Esophagus squamous epithelium (tissue), 5 donors: ENCODE measurements at places on chromosomes 12 and 14.

DNA sequence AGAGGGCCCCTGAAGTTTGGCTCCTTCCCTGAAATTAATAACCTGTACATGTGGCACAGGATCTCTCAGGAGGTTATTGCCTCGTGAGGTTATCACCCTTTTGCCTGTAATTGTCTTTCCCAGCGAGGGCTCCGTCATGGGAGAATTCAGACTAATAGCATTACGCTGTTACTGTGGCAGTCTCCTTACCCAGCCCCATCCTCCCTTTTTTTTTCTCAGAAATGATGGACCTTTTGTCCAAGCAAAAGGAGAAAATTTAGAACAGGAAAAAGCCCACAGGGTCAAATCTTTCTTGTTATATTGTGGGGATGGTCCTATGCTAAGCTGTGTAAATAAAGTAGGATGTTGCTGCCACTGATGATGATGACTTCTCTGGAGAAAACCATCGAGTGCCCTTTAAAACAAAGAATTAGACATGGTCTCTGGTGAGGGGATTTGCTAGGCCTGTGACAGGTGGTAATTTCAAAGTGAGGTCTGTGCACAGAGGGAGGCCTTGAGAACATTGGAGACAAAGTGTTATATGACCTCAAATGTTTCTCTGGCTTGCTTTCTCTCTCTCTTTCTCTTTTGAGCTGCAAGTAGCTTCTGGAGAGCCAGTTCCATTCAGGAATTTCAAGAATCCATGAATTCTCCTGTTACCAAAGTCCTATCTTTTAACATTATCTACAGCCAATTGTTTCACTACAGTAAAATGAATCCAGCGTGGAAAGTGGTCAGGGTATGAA is 357.2 kb downstream of the BMP4 start:
- DNase-seq = no peak

GRCh38 chr14:70791971-70792370 is 17.3 kb downstream of the MAP3K9 start:
- no peak for DNase-seq

DNA sequence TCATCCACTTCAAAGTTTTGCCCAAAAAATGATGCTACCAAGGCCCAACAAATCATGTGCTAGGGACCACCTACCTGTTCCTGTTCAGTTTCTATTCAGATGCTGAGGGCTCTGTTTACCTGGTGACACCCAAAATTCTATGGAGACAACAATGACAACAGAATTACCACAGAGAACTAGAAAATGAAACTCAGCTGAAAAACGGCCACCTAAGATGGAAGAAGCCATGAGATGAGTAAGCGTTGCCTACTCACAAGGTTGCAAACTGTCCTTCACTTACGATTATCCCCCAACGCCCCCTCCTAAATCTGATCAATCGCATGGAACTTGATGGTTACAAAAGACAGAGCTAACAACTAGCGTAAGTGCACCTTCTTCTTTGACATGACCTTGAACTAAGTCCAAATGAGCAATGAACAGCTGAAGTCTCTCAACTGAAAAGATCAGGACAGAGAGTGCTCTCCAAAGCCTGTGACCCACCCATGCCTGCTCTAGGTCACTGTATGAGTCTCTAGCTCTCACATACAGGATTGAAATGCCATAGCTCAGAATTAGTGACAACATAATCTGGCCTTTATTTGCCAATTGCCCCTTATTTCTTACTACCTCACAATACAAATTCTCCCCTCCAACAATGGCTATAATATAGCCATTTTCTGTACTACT is at the start of gene RNASE11:
RNASE11 (minus strand) TSS at position 513 of the 666 bp plus-strand sequence.
- no peak for DNase-seq

GRCh38 chr12:90129366-90130030 is 420.9 kb upstream of the ATP2B1 start:
- no peak for DNase-seq

- no peak for DNase-seq
Measured at GRCh38 chr14:54688229-54688628, 121.3 kb downstream of the SAMD4A start.
